RKO (cell line): ENCODE measurements at places on chromosomes 7 and 10.

DNA sequence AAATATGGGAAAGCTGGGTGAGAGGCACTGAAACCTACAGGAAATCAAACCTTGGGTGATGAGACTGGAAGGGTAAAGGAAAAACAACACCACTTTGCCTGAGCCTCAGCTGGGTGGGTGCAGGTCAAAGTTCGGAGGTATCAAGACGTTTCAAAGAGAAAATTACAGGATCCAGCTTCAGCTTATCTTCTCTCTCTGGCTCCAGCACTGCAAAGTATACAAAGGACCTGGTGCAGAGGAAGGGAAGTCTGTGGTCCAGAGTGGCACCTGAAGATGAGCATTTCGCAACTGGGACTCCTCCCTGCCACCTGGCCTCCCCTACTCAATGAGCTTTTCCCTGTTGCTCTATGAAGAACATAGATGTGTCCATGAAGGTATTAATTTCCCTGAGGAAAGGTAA is 6.4 kb upstream of the FXYD4 start:
- DNase-seq = no peak

DNA sequence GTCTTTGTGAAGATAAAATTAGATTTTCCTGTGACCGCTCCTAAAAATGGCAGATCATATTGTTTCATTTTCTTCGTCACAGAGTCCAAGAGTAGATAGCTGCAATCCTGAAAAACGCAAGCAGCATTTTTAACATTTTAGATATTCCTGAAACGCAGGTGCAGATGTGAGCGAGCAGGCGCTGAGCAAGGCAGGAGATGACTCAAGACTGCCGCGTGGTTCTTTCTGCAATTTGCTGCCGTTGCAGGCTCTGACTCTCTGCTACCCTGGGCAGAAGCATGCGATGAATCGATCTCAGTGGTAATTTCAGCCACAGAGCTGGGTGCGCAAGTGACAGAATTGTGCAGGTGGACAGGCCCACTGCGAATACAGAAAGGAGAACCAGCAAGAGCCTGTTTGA is 331.9 kb downstream of the ACTR3B start:
- peak; percentile 60 for DNase-seq

DNA sequence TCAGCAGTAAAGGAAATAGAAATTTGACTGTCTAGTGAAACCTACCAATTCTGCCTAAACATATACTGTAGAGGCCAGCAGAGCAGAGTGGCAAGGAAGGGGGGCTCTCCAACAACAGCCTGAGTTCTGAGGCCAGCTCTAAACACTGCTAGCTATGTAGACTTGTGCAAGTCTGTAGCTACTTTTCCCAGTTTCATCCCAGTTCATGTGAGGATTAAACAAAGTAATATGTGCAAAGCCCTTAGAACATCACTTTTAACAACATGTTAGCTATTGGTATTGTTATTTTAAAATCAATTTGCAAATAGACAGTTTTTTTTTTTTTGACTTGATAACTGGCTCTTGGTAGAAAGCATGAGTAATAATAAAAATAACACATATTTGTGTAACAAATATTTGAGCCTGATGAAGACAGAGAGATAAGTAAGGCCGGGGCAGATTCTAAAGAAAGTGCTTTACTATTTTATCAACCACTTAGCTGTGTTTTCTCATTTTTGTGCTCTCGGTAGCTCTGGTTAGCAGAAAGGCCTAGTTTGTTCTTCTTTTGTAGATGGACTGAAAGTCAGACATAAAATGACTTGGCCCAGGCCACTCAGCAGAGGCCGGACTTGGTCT is 9.3 kb downstream of the CHST12 start:
- no peak for DNase-seq

DNA sequence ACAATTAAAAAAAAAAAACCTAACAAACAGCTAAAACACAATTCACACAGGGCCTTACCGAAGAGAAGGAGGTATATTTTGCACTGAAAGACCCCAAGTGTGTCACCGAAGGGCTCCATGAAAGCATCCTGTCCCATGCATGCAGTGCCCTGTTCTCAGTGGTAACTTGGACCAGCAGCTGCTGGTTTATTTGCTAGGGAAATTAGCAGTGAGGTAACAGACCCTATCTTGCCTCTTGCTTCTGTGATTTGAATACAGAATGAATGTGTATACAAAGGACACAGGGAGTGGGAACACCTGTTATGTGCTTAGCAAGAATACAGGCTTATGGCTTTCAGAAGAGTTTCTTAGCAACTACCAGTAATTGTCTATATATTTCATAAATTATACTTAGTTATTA is at the start of gene HEPACAM2:
TSS of gene HEPACAM2 (minus strand) at position 160 of the 400 bp plus-strand sequence.
- no peak for DNase-seq

- DNase-seq = no peak
Observed at GRCh38 chr10:71528371-71529206, 131.9 kb downstream of the CDH23 start.
